ENCODE measurements at places on chromosomes 2 and 18. TPM values are rescaled to one million over a fixed set of nuclear protein-coding genes. Genes with fewer than 3 reads are reported as not detected.
A peak's percentile ranks its signal among the peaks of the same experiment; 100 is the strongest.

DNA sequence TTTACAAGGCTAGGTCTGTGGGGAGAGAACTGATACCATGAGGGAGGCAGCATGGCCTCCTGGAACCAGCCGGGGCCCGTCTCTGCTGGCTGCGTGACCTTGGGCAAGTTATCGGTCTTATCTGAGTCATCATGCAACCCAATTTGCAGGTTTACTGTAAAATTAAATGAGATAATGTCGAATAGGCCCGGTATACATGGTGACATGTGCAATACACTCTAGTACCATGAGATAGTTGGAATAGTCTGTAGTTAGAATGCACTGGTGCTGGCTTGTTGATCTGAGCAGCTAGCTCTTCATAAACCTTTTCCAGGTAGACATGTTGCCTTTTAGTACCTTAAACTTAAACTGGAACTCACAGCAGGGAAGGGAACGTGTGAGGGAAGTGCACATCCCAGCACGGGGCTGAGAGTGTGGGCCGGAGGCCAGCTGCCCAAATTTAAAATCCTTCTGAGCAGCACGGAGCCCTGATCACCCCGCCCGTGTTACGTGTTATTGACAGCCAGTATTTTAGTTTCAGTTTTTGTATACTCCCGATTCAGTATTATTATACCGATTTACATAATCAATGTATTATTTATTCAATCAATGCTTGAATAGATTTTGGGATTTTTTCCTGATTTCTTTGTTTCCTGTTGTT, 72.4 kb upstream of the HS6ST1 start:
- H3K4me1 ChIP-seq = no peaks in the 10 kb centered on the region
- no peak overlapping the region for H3K4me3 ChIP-seq
- H3K27me3 ChIP-seq = no peaks in the 10 kb centered on the region
- no peaks in the 10 kb centered on the region for H3K36me3 ChIP-seq
- no peak for DNase-seq

DNA sequence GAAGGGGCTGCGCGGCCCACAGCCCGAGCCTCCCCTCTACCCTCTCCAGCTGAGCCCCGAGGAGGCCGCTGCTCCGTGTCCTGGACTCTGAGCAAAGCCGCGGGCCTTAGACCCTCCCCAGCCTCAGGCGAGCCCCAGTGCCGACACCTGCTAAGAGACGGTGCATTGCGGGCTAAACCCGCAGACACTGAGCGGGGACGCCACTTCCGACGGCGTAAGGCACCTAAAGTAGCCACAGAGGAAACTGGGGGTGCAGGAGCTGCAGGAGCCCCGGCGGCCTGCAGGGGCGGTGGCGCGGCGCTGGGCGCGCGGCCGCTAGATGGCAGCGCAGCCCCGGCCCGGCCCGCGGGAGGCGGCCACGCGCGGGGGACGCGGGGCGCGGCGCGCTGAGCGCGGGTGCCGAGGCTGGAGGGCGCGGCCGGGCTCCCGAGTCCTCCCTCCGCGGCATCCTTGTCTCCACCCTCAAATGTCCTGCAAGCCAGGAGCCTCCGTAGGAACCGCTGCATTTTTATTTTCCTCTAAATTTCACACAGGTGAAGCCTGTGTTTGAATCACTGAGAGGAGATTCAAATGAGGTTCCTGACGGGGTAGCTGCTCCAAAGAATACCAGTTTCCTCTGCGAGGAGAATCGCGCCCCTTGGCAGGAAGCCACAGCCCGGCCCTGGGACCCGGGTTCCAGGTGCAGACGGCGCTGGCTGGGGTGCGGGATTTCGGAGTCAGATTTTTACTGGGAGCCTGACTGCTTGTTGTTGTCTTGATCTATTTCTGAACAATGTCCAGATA, 650.5 kb downstream of the GALR1 start:
- H3K27me3 ChIP-seq = peaks cover 12% of the 10 kb centered on the region
- no peaks in the 10 kb centered on the region for H3K4me1 ChIP-seq
- no peak overlapping the region for H3K27ac ChIP-seq

GRCh38 chr2:230230496-230231200, 5.1 kb downstream of the SP140 start:
- H3K4me3 ChIP-seq = no peak overlapping the region
- H3K4me1 ChIP-seq = peaks cover 5% of the 10 kb centered on the region
- no peak overlapping the region for H3K27ac ChIP-seq

DNA sequence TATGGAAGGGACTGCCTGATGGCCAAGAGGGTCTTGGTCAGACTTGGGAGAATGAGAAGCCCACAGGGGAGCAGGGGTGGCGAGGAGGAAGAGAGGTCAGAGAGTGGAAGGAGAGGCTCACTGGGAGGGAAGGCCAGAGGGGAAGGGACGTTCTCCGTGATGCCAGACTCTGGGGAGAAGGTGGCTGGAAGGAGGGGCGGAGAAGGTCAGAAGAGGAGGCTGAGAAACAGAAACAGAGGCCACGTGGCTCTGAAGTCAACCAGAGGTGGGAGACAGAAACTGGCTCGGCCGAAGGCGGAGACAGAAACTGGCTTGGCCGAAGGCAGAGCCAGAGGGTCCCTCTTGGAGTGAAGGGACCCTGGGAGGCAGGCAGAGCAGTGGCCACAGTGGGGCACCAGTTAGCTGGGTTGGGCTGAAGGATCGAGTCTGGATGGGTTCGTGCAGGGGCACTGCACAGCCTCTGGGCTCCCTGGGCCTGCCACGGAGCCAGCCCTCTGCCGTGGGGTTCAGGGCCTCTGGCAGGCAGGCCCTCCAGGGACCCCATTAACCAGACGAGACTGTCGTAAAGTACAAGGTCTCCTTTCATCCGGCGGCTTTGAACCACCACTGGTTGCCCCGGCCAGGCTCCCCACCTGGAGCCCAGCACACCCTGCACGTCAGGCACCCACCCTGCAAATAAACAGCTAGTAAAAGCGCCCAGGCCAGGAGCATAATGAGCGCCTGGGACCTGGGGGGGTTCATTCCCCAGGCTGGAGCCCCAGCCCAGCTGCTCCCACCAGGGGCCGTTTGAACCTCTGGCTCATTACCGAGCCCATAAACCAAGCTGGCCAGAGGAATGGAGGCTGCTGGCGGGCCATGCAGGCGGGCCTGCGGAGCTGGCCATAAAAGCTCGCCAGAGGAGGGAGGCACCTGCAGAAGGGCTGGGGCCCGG, 218.8 kb downstream of the DYSF start:
- H3K4me3 ChIP-seq = no peak overlapping the region
- DNase-seq = no peak
- no peak overlapping the region for H3K27ac ChIP-seq
- no peaks in the 10 kb centered on the region for H3K36me3 ChIP-seq
- H3K27me3 ChIP-seq = peaks cover 20% of the 10 kb centered on the region

DNA sequence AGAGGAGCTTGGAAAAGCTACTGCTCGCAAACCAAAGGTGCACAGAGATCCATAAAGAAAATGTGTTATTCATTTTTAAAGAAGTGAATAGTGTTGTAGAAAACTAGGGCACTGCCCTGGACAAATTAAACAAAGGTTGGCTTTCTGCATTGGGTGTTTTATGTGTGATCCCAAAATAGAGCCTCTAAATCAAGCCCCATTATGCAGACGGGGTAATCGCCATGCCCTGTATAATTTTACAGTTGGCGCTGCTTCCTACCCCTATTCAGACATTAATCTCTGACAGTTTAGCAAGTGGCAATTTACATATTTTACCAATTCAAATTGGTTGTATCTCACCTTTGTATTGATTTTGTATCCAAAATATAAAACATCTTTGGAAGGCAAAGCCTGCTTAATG, 109.1 kb downstream of the PID1 start:
- peaks cover 27% of the 10 kb centered on the region for H3K36me3 ChIP-seq
- DNase-seq = no peak
- H3K27ac ChIP-seq = no peak overlapping the region

- peaks cover 65% of the 10 kb centered on the region for H3K4me1 ChIP-seq
- H3K27ac ChIP-seq = peak overlapping the region; percentile 82
- no peak for DNase-seq
- H3K4me3 ChIP-seq = no peak overlapping the region
- peaks cover 34% of the 10 kb centered on the region for H3K36me3 ChIP-seq
These were observed 27.7 kb downstream of the ITGA6 start for GRCh38 chr2:172455121-172455515.

The CYP20A1 gene
- total RNA-seq = 14.5 TPM

The UPP2 gene
- not detected for total RNA-seq

The STARD6 gene
- total RNA-seq = not detected

The CAPN14 gene
- total RNA-seq = not detected

The DLGAP1 gene
- total RNA-seq = not detected

Data from MCF 10A (cell line).